Osteocyte (in vitro differentiated cells): ENCODE measurements at places on chromosomes 11 and 22.

GRCh38 chr22:17115945-17116565, 5.1 kb downstream of the TMEM121B start:
- no peak for DNase-seq

GRCh38 chr11:295351-296170, 3.8 kb downstream of the IFITM5 start:
- DNase-seq, result no peak

GRCh38 chr22:42326301-42326700, 55.8 kb upstream of the TCF20 start:
- no peak for DNase-seq

- DNase-seq, result no peak
Measured at GRCh38 chr11:2708757-2709281, 9.0 kb upstream of the KCNQ1OT1 start.

GRCh38 chr22:28911304-28911690, 27.9 kb downstream of the ZNRF3 start:
- no peak for DNase-seq

GRCh38 chr11:94303966-94304958, at the start of gene IZUMO1R:
IZUMO1R (plus strand) TSS chr11:94304580; CDS start chr11:94305637, 1,057 bp downstream.
- no peak for DNase-seq

DNA sequence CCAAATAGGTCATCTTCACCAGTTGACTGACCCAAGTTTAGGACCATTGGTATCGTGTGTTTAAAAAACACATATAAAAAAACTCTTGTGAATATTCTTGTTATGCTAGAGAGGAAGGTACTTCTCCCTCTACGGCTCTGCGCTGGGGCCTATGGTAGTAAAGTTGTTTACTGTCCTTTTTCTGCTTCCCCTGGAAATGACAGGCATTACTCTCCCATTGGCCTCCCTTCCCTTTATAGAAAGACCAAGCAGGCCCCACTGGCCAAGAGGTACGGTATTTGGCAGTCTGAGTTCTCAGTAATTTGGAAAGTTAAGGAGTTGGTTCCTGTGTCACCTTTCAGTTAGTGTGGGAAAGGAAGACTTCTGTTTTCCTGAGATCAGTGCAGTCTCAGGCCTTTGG, 6.5 kb downstream of the THYN1 start:
- no peak for DNase-seq

DNA sequence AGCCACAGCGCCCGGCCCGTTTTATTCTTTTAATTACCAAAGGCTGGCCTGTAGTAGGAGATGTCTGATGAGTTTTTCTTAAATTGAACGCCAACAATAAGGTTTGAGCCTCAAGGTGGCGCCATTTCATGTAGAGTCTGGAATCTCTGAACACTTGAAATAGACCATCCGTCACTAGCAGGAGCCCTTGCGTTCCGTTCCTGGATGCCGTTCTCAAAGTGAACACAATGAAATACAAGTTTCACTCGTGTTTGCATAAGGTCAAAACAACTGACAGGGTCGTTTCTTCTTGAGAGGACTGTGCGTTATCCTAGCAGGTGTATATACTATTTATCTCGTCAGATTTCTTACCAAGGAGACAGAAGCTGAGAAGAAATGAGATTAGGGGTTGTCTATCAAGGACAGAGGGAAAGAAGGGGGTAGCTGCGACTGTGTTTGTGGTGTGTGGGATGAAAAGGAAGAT, 18.7 kb upstream of the SCGB1D1 start:
- DNase-seq, result no peak
